Osteocyte (in vitro differentiated cells): ENCODE measurements at places on chromosomes 6 and 20. TPM values are rescaled to one million over a fixed set of nuclear protein-coding genes. Genes with fewer than 3 reads are reported as not detected.

DNA sequence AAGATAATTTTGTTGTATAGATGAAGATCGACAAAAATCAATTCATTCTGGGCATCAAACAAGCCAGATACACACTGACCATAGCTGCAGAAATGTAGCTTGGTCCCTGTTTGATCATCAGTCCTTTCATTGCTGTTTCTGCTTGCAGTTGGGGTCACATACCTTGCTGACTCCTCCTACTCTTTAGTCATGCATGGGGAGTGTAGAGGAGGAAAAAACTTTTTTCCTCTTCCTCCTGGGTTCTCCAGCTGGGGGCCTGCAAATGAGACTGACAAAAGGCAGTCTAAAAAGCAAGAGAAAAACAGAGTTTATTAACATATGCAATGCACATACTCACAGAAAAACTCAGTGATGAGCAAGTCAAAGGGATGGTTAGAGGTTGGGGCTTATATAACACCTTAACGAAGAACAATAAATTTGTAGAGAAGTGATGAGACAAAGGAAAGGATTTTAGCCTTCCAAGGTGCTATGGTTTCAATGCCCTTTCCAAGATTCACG is 105.8 kb downstream of the QRSL1 start:
- no peak overlapping the region for H3K4me3 ChIP-seq
- no peak for DNase-seq
- H3K4me1 ChIP-seq = no peaks in the 10 kb centered on the region
- H3K36me3 ChIP-seq = no peaks in the 10 kb centered on the region

- H3K4me3 ChIP-seq = no peak overlapping the region
- no peak for DNase-seq
- no peaks in the 10 kb centered on the region for H3K27me3 ChIP-seq
Measured at GRCh38 chr6:21098744-21099143, 494.8 kb upstream of the SOX4 start.

DNA sequence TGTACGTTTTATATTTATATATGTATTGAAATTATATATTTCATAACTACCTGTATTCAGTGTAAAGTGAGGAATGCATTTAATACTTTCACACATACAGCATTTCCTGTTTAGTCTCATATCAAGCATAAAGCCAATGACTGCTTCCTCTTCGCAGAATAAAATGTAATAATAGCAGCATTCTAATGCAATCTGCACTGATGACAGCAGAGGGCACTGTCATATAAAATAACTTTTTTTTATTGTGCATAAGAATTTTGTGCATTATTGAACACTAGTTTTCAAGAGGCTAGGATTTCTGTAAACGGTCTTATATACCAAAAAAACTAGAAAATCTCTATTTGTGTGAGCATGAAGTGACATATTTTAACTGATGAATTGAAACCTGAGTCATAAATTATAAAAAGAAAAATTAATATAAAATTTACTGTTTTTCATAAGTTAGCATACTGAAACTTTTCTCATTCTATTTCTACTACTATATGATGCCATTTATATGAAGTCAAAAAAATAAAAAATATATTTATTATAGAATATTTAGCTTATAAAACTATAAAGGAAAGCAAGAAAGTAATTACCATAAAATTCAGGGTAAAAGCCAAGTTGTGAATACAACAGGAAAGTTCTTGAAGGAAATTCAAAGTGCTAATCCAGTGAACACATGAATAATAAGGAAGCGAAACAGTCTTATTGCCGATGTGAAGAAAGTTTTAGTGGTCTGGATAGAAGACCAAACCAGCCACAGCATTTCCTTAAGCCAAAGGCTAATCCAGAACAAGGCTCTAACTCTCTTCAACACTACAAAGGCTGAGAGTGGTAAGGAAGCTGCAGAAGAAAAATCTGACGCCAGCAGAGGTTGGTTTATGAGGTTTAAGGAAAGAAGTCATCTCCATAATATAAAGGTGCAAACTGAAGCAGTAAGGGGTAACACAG is 36.3 kb downstream of the RNF146 start:
- DNase-seq = no peak
- no peak overlapping the region for H3K27ac ChIP-seq
- peaks cover 26% of the 10 kb centered on the region for H3K36me3 ChIP-seq
- peaks cover 23% of the 10 kb centered on the region for H3K4me1 ChIP-seq
- no peak overlapping the region for H3K4me3 ChIP-seq
- H3K27me3 ChIP-seq = no peaks in the 10 kb centered on the region

DNA sequence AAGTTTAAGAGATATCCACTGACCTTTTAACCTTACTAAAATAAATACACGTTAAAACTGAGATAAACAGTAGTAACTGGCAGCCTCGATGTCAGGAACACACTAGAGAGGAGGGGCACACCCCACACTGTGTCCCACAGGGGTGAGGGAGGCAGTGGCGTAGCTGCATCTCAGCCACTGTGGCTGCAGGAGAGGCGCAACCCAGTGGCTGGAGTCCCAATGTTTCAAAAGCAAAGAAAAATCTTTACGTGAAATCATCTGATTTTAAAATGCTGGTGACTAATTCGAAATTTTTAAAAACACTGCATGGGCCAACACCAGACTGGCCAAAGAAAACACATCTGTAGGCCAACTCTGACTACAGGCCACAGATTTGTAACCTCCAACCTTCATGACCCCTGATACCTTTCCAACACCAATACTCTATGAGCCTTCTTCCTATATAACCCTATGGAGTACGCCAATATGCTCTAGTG is 54.7 kb downstream of the TRAM2 start:
- peak overlapping the region; percentile 53 for H3K4me3 ChIP-seq
- DNase-seq = no peak
- peaks cover 44% of the 10 kb centered on the region for H3K36me3 ChIP-seq

DNA sequence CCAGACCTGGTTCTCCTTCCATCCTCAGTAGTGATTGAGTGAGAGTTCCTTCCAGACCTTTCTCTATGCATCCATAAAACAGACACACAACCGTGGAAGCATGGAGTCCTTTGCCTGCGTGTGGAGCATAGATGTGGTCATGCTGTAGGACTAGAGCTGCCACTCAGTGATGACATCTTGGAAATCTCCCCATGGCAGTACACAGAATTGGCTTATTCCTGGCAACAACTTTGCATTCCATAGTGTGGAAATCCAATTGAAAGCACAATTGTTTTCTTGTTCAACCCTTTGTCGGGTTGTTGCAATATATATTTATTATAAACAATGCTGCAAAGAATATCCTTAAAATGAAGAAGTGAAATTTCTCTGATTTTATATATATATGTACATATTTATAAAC is 547.8 kb downstream of the CDH26 start:
- H3K36me3 ChIP-seq = no peaks in the 10 kb centered on the region
- H3K27ac ChIP-seq = no peak overlapping the region
- no peaks in the 10 kb centered on the region for H3K27me3 ChIP-seq
- H3K4me1 ChIP-seq = no peaks in the 10 kb centered on the region
- no peak for DNase-seq
- H3K4me3 ChIP-seq = no peak overlapping the region

DNA sequence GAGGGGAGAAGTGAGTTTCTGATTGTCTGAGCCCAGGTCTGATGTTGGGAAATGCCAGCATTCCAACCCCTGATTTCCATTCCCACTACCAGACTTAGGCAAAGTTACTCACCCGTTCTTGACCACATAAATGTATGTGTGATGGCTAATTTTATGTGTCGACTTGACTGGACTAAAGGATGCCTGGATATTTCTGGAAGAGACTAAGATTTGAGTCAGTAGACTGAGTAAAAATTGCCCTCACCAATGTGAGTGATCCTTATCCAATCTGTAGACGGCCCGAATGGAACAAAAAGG is 95.8 kb upstream of the TAB2 start:
- peaks cover 17% of the 10 kb centered on the region for H3K4me1 ChIP-seq
- DNase-seq = no peak
- no peak overlapping the region for H3K4me3 ChIP-seq

DNA sequence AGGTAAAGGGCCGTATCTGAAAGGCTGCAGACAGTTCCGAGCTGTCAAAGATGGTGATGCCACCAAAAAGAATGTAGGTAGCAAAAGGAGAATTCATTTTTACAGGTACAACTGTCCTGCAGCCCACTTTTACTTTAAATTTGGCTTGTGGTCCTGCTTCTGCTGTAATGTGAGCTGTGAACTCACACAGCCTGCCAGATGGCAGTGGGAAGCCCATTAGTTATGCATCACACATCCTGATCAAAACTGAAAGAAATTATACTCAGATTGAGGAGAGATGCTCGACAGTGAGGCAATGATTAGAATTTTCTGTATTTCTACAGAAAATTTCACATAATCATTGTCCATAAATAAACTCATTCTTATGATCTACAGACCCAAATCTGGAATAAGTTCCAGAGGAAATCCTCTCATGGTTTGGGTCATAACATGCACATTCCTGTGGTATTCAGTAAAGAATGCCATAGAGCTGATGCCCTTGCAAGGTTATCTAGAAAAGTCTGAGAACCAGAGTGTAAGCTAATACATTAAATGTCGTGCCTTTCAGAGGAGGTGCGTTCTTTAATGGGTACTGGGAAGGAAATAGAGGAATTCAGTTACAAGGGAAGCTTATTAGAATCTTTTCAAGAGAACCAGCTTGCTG is 23.9 kb upstream of the E2F3 start:
- H3K36me3 ChIP-seq = no peaks in the 10 kb centered on the region
- H3K27me3 ChIP-seq = no peaks in the 10 kb centered on the region
- no peak for DNase-seq
- H3K4me3 ChIP-seq = no peak overlapping the region
- peaks cover 23% of the 10 kb centered on the region for H3K4me1 ChIP-seq
- H3K27ac ChIP-seq = no peak overlapping the region

GRCh38 chr6:52489881-52490280 is 69.7 kb downstream of the EFHC1 start:
- no peak overlapping the region for H3K4me3 ChIP-seq
- H3K27ac ChIP-seq = peak overlapping the region; percentile 5
- H3K36me3 ChIP-seq = peaks cover 9% of the 10 kb centered on the region
- H3K27me3 ChIP-seq = no peaks in the 10 kb centered on the region
- H3K4me1 ChIP-seq = peaks cover 27% of the 10 kb centered on the region

DNA sequence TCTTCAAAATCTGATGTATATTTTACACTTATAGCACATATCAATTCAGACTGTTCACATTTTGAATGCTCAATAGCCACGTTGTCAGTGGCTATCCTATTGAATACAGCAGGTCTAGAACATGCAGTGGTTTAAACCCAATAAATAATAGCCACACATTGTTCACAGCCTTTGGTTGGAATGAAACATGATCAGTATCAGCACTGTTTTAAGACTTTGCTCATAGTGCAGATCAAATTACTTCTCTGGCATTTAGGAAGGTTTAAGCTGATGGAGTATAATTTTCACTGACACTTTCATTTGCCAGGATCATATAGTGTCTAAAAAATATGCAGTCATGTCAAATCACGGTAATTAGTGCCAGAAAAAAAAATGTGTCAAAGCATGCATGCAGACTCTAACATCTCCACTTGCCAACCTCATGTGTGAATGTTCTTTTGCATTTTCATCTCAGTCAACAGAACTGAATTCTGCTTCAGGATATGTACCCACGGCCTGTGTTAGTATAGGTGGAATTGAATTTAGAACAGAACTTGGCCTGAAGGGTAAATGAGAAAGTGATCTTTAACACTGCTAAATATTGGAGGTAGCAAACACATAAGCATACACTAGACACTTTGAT is 184.1 kb downstream of the SLC24A3 start:
- DNase-seq = no peak
- no peaks in the 10 kb centered on the region for H3K27me3 ChIP-seq
- H3K4me1 ChIP-seq = no peaks in the 10 kb centered on the region
- no peak overlapping the region for H3K27ac ChIP-seq
- no peak overlapping the region for H3K4me3 ChIP-seq
- no peaks in the 10 kb centered on the region for H3K36me3 ChIP-seq

DNA sequence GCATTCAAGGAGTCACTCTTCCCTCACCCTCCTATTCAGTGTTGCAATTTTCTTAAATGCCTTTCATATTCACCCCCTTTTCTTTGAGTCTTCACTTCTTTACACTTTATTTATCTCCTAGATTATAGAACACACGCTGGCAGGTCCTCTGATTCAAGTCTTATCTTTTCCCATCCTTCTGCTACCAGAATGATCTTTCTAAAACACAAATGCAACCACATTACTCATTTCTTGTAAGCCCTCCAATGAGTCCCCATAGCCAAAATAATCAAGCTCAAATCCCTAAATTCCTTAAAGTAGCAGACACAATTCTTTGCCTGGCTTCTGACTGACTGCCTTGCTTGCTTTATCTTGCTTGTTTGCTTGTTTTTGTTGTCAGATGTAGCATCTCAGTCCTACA is 920.0 kb downstream of the TFAP2A start:
- no peak overlapping the region for H3K4me3 ChIP-seq
- H3K4me1 ChIP-seq = peaks cover 7% of the 10 kb centered on the region
- H3K36me3 ChIP-seq = no peaks in the 10 kb centered on the region
- H3K27me3 ChIP-seq = no peaks in the 10 kb centered on the region
- DNase-seq = no peak
- no peak overlapping the region for H3K27ac ChIP-seq

GRCh38 chr20:43983359-43983758 is 68.7 kb downstream of the TOX2 start:
- DNase-seq = peak; percentile 73
- H3K36me3 ChIP-seq = no peaks in the 10 kb centered on the region
- no peak overlapping the region for H3K27ac ChIP-seq
- peaks cover 39% of the 10 kb centered on the region for H3K27me3 ChIP-seq
- no peaks in the 10 kb centered on the region for H3K4me1 ChIP-seq

- no peak overlapping the region for H3K4me3 ChIP-seq
- H3K36me3 ChIP-seq = no peaks in the 10 kb centered on the region
- H3K27ac ChIP-seq = no peak overlapping the region
Measured at GRCh38 chr6:156269751-156270369, 507.3 kb upstream of the ARID1B start.

DNA sequence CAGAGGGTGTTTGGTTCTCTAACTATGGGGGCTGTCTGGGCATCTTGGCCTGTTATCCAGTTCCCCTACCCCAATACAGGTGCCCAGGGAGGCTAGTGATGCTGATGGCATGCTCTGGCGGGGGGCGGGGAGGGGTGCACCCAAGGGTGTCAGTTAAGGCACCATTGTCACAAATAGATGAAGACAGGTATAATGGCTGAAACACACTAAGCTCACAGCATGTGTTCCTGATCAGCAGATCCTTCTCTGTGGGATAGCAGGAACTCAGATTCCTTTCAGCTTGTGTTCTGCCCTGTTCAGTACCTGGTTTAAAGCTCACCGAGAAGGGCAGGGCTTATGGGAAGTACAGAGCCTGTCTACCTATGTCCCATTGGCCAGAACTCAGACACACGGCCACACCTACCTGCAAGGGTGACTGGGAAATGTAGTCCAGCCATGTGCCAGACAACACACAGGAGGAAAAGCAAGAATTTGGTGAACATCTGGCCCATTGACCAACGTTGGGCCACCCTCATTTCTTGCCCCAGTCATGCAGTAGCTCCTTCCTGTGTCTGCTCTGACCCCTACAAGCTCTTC is 3.4 kb upstream of the RSPO4 start:
- peaks cover 40% of the 10 kb centered on the region for H3K27me3 ChIP-seq
- no peak for DNase-seq
- no peak overlapping the region for H3K4me3 ChIP-seq
- H3K36me3 ChIP-seq = no peaks in the 10 kb centered on the region
- H3K4me1 ChIP-seq = peaks cover 4% of the 10 kb centered on the region
- no peak overlapping the region for H3K27ac ChIP-seq

Gene TSHZ2
- not detected in 2 replicates for total RNA-seq

Gene C6orf15
- total RNA-seq = not detected in 2 replicates

Gene HLA-DQB2
- not detected in 2 replicates for total RNA-seq

Gene EYA2
- total RNA-seq = not detected in 2 replicates

Gene POM121L2
- not detected in 2 replicates for total RNA-seq

Gene MOG
- total RNA-seq = not detected in 2 replicates

Gene ZNF311
- 1.5 and 1.7 TPM in 2 replicates for total RNA-seq

Gene ASIP
- total RNA-seq = not detected in 2 replicates

Gene ZFP64
- 18.5 and 21.0 TPM in 2 replicates for total RNA-seq

Gene RSPO3
- 4.0 and 4.5 TPM in 2 replicates for total RNA-seq

Gene TNF
- total RNA-seq = not detected in 2 replicates

Gene CST8
- total RNA-seq = not detected in 2 replicates

Gene TCP11
- 0.43 TPM in 1 of 2 replicates, not detected in the other for total RNA-seq

Gene KLHDC3
- 112 and 114 TPM in 2 replicates for total RNA-seq
